Foreskin fibroblast (primary cell): ENCODE measurements at places on chromosomes 5 and 9.
A peak's percentile ranks its signal among the peaks of the same experiment; 100 is the strongest.

GRCh38 chr5:174919351-174919750 lies 195.0 kb downstream of the MSX2 start:
- DNase-seq = no peak

DNA sequence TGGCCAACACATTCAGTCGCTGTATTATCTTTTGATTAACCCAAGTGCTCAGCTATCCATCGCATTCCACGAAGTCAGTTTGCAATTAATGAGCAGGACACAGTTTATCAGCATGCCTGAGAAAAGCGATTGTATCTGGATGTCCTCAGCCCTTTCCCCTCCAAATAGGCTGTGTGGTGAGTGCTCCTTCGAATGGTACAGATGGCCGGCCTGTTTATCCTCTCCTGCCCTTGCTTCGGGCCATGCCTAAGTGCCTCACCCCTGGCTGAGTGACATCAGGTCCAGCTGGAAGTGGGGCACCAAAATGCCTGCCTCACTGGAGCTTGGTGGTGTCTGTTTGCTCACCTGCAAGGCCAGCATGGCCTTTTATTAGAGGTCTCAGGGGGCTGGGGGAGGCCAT lies 317.3 kb downstream of the GADD45G start:
- DNase-seq = no peak

- no peak for DNase-seq
These were observed 202.3 kb downstream of the LRRC70 start for GRCh38 chr5:62780888-62781287.

DNA sequence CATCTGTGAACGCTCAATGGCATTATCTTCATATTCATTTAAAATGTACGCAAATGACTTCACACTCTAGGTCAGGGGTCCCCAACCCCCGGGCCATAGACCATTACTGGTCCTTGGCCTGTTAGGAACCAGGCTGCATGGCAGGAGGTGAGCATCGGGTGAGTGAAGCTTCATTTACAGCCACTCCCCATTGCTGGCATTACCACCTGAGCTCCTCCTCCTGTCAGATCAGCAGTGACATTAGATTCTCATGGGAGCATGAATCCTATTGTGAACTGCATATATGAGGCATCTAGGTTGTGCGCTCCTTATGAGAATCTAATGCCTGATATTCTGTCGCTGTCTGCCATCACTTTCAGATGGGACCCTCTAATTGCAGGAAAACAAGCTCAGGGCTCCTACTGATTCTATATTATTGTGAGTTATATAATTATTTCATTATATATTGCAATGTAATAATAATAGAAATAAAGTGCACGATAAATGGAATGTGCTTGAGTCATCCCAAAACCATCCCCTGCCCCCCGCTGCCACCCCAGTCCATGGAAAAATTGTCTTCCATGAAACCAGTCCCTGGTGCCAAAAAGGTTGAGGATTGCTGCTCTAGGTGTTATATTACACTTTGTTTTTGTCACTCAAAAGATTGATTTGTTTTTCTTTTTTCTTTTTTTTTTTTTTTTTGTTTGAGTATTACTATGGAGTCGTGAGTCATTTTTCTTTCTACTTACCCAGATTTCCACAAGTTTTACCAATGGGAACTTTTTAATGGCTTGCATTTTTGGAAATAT lies 127.2 kb downstream of the DOCK8 start:
- no peak for DNase-seq

- peak; percentile 79 for DNase-seq
These were observed 65.0 kb downstream of the ZNF462 start for GRCh38 chr9:106927916-106928315.

DNA sequence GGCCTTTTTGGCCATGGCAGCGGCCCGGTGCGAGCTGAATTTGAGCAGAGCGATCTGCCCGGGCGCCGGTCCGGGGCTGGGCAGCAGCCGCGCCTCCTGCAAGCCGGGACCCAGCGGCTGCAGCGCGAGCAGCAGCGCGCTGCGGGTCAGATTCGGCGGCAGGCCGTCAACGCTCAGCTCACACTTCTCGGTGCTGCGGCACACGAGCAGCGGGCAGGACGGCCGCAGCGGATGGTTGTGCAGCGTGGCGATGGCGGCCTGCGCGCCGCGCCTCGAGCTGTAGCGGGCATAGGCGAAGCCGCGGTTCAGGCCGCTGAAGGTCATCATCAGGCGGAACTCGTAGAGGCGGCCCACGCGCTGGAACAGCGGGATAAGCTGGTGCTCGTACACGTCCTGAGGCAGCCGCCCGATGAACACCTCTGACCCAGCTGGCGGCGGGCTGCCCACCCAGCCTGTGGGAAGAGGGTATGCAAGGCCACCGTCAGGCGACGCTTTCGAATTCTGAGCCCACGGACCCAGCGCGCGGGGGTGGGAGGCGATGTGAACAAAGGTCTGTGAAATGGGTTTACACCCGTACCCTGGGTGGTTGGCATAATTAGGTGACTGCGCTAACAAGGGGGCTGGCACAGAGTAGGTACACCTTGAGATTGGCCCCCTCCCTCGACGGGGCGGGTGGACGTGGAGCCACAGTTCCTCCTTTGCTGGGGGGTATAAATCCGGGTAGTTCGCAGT lies 755 bp downstream of the DND1 start:
- no peak for DNase-seq

- DNase-seq = no peak
These were observed 193.4 kb upstream of the WWC1 start for GRCh38 chr5:168097876-168098653.

DNA sequence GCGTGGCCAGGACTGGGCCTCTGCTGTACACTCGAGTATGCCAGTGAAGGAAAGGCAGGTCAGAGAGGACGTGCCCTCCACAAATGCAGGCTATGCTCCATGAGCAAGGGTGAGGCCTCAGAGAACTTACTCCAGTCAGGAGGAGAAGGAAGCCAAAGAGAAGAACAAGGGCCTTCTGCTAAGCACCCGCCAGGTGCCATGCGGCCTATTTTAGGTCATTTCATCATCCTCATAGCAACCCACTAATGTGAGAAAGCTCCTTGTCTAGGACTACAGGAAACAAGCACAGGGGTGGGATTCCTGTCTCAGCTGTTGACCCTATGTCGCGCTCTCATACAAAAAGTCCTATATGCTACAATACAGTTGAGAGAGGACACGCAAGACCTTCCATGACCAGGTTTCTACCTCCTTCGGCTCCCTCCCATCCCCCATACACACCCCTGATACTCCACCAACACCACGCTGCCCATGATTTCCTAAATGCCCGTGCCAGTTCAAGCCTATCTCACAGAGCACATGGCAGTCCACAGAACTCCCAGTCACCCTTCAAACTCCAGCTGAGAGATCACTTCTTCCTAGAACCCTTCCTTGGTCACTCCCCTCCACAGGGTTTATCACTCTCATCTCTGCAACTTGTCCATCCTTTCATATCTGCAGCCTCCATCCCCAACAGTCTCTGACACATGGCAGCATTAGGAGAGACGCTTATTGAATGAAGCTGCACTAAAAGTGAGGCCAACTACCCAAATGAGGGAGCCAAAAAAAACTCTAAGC lies 26.8 kb downstream of the PSMB7 start:
- DNase-seq = no peak

DNA sequence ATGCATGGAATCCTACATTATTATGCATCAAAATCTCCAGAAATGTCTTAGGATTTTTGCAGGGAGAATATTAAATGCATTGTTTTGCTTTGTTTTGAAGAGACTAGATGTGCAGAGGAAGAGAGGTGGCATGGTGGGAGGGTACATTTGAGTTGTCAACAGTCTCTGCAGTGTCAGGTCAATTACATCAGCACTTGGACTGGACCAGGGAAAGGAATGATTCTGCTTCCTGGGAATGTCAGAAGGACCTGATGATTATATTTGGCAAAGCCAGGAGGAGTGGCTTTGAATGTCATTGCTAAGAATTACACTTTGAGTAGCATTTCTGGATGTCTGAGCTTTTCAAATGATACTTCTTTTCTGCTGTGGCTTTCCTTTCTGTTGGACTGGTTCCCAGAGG lies 17.5 kb upstream of the TMEFF1 start:
- DNase-seq = peak; percentile 55

DNA sequence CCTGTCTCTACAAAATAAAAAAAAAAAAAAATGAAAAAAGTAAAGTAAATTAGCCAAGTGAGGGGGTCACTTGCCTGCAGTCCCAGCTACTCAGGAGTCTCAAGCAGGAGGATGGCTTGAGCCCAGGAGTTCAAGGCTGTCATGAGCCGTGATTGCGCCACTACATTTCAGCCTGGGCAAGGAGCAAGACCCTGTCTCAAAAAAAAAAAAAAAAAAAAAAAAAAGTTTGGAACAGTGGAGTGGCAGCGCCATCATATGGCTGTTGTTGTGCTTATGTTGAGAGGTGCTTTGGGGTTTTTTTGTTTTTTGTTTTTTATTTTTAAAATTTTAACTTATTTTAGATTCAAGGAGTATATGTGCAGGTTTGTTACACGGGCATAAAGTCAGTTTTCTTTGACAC lies 3.6 kb downstream of the BRIX1 start:
- DNase-seq = no peak

- DNase-seq = no peak
These were observed 419.4 kb upstream of the PTGER4 start for GRCh38 chr5:40260361-40260760.

DNA sequence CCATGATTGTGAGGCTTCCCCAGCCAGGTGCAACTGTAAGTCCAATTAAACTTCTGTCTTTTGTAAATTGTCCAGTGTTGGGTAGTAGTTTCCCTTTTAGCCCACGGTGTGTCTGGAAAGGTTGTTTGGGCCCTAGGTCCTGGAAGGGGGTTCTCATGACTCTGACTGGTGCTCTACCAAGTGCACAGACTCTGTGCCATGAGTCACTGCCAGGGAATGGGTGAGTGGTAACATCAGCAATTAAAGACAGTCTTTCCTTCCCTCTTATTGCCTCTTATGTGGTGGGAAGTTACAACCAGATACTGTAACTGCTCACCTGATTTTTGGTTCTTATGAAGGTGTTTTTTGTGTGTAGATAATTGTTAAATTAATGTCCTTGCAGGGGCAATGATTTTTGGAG lies 141.2 kb downstream of the PRDM9 start:
- DNase-seq = no peak

DNA sequence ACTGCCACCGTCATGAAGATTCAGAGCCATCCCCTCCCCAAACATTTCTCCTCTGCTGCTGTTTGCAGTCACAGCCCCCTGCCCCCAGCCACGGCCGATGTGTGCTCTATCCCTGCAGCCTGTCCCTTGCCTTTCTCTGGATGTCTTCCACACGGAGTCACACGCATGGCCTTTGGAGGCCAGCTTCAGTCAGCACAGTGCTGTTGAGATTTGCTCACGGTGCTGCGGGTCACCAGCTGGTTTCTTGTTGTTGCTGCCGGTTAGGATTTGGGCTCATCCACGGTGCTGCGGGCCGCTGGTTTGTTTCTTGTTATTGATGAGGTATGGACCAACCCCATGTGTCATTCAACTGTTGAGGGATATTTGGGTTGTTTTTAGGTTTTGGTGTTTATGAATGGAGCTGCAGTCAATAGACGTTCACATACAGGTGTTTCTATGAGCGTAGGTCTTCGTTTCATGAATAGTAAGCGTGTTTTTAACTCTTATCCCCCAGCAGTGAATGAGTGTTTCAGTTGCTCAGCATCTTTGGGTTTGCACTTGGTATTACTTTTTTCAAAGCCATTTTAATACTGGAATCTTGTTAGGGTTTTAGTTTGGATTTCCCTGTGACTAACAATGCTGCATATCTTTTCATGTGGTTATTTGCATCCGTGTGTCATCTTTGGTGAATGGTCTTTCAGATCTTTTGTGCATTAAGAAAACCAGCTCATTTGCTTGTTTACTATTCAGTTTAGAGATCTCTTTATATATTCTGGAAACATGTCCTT lies 57.6 kb downstream of the AHRR start:
- DNase-seq = no peak

DNA sequence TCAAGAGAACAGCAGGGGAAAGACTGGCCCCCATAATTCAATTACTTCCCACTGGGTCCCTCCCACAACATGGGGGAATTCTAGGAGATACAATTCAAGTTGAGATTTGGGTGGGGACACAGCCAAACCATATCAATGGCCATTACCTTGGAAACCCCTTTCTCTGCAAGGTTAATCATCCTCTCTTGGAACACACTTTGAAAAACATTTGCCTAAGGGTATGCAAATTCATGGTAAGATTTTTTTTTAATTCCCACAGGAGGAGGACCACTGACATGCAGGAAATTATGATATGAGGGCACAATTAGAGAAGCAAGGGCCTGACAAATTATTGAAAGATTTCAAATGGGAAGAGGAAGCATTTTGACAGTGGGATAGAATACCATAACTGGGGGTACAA lies 61.7 kb upstream of the NIPAL4 start:
- DNase-seq = no peak

GRCh38 chr5:135492319-135492626 lies 40.1 kb upstream of the TIFAB start:
- DNase-seq = no peak

GRCh38 chr9:129939431-129939830 lies 103.6 kb downstream of the FNBP1 start:
- peak; percentile 36 for DNase-seq

DNA sequence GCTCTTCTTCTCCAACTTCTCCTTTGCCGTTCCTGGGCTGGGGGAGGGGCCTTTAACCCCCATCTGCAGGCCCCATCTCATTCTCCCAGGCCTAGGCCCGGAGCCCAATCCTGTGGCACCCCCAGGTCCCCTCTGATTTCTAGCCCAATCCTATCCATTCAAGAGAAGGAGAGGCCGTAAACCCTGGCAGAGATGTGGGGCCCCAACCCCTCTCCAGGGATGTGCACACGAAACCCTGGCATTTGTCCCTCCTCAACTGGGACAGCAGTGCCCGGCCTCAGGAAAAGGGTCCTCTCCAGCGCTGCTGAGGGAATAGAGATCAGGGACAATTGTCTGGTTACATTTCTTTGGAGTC lies 24.2 kb upstream of the ADAMTS2 start:
- no peak for DNase-seq

DNA sequence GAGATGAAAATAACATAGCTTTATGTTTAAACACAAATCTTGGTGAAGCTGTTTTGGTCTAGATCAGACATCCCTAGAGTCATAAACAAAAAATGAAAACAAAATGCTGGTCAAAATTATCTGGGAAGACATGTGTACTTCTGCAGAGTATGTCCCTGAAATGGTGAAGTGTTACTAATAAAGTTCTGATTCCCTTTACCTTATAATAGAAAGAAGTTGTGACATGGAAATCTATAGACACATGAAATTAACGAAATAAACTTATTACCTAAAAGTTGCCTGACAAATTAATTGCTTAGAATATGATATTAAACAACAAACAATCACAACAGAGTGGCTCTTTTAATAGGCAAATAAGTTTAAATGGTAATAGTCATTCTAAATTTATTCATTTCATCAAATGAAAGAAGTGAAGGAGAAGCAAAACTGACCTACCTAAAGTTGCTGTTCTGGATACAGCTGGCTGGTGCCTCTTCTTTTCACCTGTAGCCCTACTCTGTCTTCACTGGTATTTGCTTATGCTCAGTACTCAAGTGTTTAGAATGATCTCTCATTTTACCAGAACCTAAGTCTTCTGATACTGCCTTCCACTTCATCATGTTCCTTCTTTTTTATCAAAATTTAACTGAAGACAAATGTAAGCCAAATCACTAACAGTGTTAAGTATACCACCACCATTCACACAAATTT lies 38.8 kb downstream of the FNIP1 start:
- DNase-seq = no peak
